ENCODE measurements at places on chromosomes 5 and 9. TPM values are rescaled to one million over a fixed set of nuclear protein-coding genes. Genes with fewer than 3 reads are reported as not detected.

CCNJL gene
- not detected for total RNA-seq

PRDM9 gene
- total RNA-seq = not detected

RAI14 gene
- total RNA-seq = 4.5 TPM

RANBP17 gene
- total RNA-seq = not detected

MSX2 gene
- total RNA-seq = not detected

LEAP2 gene
- total RNA-seq = 3.1 TPM

NKD2 gene
- total RNA-seq = 1.1 TPM

SLCO6A1 gene
- total RNA-seq = not detected

SLC36A2 gene
- total RNA-seq = not detected

HTR4 gene
- total RNA-seq = not detected

NR4A3 gene
- total RNA-seq = 26.7 TPM

TAF1L gene
- not detected for total RNA-seq

ZNF454 gene
- total RNA-seq = not detected

SPAG8 gene
- 1.7 TPM for total RNA-seq

PWWP2A gene
- 24.3 TPM for total RNA-seq

PLPPR1 gene
- total RNA-seq = not detected

SV2C gene
- 0.02 TPM for total RNA-seq

ZNF474 gene
- not detected for total RNA-seq
